Activated CD4-positive, alpha-beta memory T cell treated with anti-CD3 and anti-CD28 coated beads, Interleukin-2, amount 10 ng/mL, durations not matched to agents 7 days and 5 days (primary cell): ENCODE measurements at places on chromosomes 4 and X. TPM values are rescaled to one million over a fixed set of nuclear protein-coding genes. Genes with fewer than 3 reads are reported as not detected.

The CXCL8 gene
- total RNA-seq: 13.2 TPM

The LDB2 gene
- not detected for total RNA-seq

The CT47B1 gene
- not detected for total RNA-seq

The POLA1 gene
- total RNA-seq: 28.1 TPM

The ASMT gene
- total RNA-seq: 0.48 TPM
